ENCODE measurements at places on chromosomes 3 and 15.

GRCh38 chr15:66884115-66884622 lies 181.2 kb upstream of the SMAD3 start:
- DNase-seq, result no peak

GRCh38 chr15:76347482-76348055 lies 11.0 kb downstream of the ISL2 start:
- peak; percentile 8 for DNase-seq

DNA sequence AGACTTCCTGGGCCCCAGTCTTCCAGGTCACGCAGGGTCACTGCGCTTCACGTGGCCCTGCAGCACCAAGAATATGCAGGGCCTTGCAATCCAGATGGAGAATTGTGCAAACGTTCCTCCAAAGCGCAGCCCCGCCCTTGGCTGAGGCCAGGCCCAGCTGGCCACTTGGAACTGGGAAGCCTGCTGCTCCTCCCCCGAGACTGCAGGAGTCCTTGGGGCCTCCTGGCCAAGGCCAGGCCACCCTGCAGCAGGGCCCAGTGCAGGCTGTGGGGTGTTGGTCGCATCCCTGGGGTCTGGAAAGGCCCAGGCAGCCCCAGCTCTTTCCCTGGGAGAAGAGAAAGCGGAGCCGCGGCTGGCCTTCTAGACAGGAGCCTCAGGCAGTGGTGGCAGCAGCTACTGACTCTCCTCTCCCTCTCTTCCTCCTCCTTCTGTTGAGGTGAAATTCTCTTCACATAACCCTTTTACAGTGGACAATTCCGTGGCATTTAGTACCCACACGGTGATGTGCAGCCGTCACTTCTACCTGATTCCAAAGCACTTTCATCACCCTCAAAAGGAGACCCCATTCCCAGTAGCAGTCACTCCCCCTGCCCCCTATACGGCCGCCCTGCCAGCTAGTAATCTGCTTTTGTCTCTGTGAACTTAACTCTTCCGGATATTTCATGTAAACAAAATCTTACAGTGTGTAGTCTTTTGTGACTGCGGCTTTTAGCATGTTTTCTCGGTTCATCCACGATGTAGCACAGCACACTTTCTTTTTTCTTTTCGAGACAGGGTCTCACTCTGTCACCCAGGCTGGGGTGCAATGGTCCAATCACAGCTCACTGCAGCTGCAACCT lies 103.9 kb downstream of the TMEM266 start:
- DNase-seq, result peak; percentile 64

DNA sequence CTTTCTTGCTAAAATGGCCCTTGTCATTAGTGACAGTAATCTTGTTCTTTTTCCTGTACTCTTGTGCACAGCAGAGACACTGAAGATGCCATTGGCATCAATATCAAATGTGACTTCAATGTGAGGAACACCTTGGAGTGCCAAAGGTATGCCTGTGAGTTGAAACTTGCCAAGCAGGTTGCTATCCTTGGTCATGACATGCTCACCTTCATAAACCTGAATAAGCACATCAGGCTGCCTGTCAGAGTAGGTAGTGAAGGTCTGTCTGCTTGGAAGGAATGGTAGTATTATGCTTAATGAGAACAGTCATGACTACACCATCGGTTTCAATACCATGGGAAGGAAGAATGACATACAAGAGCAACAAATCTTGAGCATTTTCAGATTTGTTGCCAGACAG lies 6.3 kb upstream of the RAB5A start:
- DNase-seq, result no peak

DNA sequence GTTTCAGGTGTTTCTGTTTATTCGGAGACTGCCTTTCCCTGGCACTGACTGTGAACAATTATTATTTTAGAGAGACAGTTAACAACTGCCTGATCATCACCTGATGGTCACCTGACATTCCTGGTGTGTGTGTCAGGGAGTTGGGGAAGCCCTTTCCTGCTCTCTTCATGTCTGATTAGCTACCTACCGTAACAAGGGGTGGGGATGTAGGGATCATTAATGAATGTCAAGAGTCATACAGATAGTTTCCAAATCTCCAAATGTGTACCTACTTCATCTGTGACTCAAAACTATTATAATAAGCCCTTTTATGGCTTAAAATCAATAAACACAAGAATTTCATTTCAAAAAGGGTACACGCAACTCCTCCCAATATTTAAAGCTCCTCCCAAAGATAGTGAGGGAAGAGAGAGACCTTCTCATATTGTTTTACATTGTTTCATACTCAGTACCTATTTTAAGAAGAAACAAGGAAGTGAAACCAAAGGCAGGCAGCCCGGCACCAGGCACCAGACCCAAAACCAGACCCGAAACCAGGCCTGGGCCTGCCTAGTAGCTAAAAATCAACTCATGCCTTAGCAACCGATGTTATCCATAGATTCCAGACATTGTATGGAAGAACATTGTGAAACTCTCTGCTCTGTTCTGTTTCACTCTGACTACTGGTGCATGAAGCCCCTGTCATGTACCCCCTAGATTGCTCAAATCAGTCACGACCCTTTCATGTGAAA lies 844.9 kb upstream of the ALCAM start:
- DNase-seq, result no peak

GRCh38 chr3:189365609-189366564 lies 194.1 kb downstream of the TPRG1 start:
- DNase-seq, result peak; percentile 48

GRCh38 chr3:114902691-114903101 lies 244.4 kb downstream of the ZBTB20 start:
- DNase-seq, result no peak

GRCh38 chr3:160486459-160486869 lies 36.9 kb upstream of the TRIM59 start:
- peak; percentile 27 for DNase-seq

DNA sequence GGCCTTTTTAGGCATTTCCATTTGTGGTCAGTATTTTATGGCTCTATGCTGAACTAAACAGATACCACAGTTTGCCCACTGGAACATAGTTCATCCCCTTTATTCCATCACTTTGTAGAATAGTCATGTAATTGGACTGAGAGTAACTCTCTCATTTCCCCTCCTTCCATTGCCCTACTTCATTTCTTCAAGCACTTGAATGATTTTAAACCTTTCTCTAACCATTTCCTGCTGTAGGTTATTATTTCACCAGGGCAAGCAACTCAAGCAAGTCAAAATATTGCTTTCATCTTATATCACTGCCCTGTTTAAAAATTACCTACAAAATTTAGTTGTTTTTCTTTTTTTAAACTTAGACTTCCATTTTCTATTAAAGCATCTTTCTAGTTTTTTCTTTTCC lies 177.0 kb downstream of the RAP2B start:
- no peak for DNase-seq

DNA sequence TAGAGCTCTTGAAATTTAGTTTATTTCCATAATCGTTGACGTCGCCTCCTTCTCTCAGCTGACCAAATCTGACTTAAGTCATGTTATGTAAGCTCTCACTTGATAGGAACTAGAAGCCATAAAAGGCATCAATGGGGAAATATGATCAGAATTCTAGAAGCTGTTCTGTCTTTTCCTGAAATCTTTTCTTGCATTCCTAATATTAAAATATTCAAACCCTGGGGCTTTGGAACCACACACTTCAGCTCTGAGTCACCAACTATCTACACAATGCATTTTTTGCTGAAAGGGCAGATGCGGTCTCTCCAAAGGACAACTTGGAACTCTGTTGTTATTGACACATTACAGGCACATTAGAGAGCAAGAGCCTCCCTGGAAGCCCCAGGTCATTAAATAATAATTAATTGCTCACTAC lies 91.3 kb downstream of the LARS2 start:
- DNase-seq, result no peak

- no peak for DNase-seq
Observed at GRCh38 chr3:141728355-141728892, 9.7 kb upstream of the RNF7 start.

- no peak for DNase-seq
Observed at GRCh38 chr3:149763565-149764195, 11.4 kb upstream of the COMMD2 start.

GRCh38 chr15:43204016-43204901 lies 16.6 kb downstream of the EPB42 start:
- no peak for DNase-seq

DNA sequence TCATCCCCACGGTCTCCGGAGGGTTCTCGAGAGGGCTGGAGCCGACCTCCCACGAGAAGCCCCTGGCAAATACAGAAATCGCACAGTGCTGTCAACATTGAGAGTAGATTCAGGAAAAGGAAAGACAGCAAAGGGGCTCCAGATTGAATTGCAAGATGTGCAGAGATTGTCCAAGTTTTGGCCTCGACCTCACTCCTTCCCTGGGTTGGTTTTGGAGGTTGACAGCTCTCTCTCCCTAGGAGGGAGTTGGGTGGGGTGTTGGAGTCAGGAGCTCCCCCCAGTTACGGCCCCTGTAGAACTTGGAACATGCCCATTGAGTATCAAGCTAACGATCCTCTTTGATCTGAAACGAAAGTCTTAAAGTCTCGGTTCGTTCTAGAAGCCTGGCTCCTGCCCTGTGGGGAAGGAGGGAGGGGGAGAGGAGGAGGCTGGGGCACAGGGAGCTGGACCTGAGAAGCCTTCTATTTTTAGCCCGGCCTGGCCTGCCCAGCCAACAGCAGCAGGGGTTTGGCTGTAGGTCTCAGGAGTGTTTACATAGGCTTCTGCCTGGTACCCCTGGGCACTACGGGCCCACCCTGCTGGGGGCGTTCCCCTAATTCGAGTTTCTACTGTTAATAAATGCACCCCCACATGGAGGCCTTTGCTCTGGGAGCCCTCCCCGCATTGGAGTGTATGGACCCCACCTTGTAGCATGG lies 672 bp upstream of the KY start:
- DNase-seq, result peak; percentile 25

- no peak for DNase-seq
Observed at GRCh38 chr3:66863205-66864111, 134.6 kb upstream of the KBTBD8 start.

- no peak for DNase-seq
Observed at GRCh38 chr3:23948761-23949160, 3.7 kb downstream of the NR1D2 start.

DNA sequence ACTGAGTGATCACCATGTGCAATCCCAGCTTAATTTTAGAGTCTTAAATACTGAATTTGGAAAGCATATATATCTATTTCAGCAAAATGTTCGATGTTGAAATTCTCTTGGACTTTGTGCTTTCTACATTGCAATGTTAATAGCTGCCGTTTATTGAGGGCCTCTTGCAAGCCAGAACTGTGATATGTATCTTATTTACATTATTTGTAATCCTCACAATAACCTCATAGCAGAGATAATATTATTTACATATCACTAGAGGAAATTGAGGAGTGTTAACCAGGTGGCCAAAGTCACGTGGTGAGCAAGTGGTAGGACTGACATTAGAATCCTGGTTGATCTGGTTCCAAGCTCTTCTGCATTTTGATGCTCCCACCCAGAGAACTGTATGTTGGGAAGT lies 254.1 kb downstream of the SLC9A9 start:
- no peak for DNase-seq
